ENCODE measurements at places on chromosomes 1 and 21.

GRCh38 chr1:117812869-117813511 is 116.4 kb downstream of the GDAP2 start:
- no peak for DNase-seq

DNA sequence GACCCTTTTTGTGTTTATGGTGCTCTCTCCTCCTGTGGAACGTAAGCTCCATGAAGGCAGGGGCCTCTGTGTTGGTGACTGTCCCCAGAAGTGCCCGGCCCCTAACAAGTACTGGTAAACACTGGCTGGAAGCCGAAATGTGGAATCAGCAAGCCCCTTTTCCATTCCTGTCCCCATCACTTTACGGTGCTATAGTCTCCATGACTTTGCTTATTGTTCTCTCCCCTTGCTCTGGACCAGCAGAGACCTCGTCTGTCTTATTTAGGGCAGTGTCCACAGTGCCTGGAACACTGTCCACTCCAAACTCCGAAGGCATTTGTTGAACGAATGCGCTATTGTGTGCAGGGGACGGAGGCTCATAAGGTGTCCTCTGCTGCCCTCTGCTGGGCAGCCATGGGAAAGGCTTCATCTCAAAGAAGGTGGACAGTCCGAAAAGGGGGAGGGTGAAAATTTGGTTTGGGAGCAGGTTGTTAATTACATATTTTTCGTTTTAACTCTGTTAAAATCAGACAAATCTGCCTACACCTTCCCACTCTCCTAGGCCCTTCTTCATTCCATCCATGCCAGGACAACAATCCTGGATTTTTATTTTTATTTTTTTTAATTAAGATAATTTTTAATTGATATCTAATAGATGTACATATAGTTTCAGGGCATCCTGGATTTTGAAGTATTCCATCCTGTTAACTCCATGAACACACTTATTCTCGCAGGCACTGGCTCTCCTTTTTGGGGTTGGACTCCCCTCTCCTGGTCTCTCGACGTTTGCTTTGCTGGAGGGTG is 115.6 kb downstream of the PGBD5 start:
- no peak for DNase-seq

DNA sequence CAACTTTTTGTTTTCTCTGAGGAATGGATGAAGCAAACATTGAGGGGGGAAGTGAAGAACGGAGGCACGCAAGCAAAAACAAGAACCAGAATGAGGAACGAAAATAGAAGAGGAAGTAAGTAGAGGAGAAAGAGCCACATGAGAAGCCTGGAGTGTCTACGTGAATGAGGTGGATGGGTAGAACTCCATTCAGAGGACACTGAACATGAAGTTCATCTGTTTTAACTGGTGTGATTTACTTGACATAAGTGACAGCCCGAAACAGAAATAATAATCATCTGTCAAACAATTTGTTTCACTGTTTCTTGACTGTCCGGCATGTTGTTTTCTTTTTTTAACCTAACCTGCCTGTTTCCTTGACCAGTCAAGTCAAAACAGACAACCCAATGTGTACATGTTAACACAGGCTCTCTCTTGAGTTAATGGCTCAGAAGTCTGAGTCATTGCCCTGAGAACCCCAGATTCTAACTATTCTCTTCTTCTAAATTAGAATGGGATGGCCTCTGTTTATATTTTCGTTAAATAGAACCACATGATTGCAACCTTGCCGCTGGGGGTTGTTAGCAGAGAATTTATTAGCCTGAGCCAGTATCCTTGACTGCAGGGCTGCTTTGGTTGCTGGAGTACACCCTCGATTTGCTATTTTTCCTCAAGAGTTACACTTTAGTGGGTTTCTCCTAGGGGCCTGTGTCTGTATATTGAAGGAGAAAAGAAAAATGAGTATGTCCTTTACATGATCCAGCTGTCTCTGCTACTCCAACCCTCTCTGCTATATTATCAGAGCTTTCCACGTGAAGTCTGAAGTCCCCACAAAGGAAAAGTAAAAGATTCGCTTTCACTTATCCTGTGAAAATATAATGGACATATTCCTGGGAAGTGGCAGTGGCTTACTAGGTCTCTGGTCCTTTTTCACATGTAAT is 151.7 kb downstream of the ZC3H11B start:
- DNase-seq: no peak

GRCh38 chr1:103517380-103518047 is 8.0 kb upstream of the RNPC3 start:
- no peak for DNase-seq

DNA sequence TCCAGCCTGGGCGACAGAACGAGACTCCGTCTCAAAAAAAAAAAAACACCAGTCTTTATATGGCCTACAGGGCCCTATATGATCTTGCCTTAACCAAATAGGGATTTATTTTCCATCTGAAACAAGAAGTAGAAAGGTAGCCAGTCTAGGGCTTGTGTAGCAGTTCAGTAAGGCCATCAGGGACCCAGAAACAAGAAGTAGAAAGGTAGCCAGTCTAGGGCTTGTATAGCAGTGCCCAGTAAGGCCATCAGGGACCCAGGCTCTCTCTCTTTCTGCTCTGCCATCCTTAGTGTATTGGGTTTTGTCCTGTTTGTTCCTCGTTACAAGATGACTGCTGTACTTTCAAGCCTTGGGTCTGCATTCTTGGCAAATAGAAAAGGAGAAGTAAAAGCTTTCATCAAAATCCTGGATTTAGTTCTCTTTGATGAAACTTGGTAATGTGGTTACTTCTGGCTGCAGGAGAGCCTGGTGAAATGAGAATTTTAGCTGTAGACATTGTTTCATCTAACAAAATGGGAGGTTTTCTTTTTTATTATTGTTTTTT is 46.1 kb downstream of the PKN2 start:
- no peak for DNase-seq

GRCh38 chr1:207917080-207917479 is 6.2 kb upstream of the CD34 start:
- DNase-seq: no peak

DNA sequence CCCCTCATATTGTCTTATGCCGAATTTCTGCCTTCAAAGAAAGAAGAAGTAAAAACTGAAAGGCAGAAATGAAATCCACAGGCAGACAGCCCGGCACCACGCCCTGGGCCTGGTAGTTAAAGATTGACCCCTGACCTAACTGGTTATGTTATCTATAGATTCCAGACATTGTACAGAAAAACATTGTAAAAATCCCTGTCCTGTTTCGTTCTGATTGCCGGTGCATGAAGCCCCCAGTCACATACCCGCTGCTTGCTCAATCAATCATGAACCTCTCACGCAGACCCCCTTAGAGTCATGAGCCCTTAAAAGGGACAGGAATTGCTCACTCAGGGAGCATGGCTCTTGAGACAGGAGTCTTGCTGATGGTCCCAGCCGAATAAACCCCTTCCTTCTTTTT is 49.3 kb downstream of the JMJD4 start:
- DNase-seq: no peak

- DNase-seq: no peak
Observed at GRCh38 chr1:97071173-97071572, 349.6 kb downstream of the PTBP2 start.

DNA sequence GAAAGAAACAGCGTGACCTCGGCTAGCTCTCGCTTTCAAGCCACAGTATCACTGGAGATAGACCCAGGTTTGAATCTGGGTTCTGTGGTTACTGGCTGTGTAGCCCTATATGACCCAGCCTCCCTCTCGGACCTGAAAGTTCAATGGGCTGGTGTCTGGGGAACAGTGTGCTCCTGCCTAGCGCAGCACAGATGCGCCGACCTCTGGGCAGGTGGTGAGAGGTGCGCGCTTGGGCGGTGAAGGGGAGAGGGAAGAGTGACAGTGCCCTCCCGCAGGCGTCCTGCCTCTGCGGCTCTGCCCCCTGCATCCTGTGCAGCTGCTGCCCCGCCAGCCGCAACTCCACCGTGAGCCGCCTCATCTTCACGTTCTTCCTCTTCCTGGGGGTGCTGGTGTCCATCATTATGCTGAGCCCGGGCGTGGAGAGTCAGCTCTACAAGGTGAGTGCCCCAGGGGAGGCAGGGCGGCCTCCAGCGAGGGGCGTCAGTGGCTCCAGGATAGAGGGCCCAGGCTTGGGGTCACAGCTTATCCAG is 10.5 kb downstream of the SERINC2 start:
- no peak for DNase-seq

DNA sequence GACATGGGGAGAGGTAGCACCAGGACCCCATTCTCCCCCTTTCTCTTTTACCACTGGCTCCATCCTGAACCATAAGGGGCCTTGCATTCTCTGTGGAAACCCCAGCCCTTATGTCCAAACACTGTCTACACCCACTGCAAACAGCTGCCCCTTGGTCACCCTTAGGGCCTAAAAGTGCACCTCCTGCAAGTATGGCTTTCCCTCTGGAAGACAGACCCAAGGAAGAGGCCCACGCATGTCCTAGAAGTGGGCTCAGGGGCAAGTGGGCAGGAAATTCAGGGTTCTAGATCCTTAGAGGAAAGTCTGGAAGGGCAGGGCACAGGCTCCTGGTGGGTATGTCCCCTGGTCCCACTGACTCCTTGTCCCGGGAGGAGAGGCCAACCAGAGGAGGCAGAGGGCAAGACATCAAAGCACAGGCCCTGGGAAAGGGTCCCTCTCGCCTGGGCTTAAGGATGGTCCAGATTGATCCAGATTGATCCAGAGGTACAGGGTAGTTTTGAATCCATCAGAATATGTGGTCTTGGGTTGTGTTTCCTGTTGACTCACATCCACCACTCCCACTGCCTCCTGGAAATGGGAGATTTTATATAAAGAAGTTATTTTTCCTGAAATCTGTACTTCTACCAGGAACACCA is 150.9 kb downstream of the GRIK3 start:
- no peak for DNase-seq

DNA sequence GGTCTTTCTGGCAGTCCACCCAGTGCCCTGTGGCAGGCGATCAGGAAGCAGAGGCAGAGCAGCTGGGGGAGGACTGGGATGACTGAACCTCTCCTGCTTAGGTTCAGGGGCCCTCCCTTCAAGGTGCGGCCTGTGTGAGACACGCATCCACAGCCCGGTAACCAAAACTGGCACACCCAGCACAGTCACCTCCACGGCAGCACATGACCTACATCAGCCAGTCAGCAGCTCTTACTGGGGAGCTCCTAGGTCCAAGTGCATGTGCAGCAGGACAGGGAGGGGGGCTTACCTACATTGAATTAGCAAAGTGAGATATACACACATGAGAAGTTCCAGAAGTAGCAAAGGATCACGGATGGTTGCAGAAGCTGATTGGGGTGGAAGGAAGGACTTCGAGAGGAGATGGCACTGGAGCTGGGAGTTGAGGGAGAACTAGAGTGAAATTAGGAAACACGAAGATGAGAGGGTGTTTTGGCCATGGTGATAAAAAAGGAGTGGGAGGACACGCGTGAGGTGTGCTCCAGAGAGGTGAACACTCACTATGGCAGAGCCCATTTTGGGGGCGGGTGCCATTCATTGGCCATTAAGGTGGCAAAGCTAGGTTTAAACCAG is 51.4 kb upstream of the IRF2BP2 start:
- DNase-seq: no peak

DNA sequence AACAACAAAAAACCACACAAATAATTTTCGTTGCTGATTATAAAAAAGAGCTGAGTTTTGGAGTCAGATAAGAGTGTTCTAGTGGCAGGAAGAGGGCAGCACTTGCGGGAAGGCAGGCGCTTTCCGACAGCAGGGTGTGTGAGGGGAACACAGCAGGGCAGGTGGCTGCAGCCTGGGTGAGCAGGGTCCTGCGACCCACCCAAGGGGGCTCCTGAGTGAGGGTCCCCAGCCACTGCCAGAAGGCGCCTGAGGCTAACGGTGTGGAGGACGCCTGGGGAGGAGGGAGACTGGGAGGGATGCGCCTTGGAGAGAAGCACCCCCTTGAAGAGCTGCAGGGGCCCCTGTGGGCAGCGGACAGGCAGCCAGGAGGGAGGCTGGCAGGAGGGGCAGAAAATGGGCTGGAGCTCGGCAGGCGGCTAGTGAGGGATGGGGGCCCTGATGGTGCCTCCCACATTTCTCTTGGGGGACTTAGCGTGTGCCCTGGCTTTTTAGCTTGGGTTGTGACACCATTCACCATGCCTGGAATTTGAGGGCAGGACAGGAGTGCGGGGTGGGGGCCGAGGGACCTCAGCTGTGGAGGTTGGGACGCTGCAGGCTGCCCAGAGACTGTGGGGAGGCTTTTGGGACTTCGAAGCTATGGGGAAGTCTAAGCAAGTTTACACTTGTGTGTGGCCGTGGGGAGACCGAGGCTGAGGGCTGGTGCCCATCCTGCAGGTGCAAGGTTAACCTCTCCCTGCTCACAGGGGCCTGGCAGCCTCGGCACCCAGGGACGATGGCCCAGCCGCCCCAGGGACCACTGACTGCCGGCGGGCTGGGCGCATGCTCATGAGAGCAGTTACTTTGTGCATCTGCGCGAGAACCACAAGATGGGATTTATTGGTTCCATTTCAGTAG is 111.4 kb downstream of the SIK1 start:
- no peak for DNase-seq

GRCh38 chr1:109769330-109770078 is 5.8 kb upstream of the EPS8L3 start:
- DNase-seq: no peak

DNA sequence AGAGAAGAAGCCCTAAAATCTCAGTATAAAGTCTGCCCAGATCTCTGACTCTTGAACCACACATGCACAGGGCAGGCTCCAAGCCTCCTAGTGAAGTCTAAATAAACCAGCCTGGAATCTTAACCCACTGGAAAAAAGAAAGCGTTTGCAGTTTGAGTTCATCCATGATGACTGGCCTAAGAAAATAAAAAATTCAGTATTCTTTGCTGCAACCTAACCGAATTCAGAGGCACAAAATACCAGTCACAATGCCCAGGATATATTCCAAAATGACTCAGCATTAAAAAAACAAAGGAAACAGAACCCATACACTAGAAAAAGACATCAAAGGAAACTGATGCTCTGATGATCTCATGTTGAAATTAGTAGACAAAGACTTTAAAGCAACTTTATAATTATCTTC is 269.2 kb downstream of the SDCCAG8 start:
- DNase-seq: no peak

DNA sequence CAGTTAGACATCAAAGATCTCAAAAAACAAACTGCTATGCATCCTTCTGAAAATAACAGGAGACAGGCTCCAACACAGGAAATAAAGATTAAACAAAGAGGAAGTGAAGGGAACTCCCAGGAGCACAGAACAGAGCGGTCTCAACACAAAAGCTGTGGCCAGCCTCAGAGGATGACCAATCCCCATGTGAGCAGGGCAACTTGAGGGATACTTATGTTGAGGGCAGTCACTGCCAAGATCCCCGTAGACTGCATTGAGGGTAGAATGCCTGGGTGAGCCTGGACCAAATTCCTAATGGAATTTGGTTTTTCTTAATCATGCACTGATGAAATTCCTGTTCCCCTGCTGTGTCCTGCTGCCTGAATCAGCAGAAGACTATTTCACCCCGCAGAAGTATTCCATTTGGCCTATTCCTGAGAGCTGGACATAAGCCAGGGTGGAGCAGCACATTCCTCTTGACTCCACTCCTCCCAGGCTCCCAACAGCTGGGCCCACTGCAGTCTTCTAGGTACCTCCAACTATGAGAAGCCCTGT is 49.0 kb downstream of the JAK1 start:
- peak; percentile 95 for DNase-seq

DNA sequence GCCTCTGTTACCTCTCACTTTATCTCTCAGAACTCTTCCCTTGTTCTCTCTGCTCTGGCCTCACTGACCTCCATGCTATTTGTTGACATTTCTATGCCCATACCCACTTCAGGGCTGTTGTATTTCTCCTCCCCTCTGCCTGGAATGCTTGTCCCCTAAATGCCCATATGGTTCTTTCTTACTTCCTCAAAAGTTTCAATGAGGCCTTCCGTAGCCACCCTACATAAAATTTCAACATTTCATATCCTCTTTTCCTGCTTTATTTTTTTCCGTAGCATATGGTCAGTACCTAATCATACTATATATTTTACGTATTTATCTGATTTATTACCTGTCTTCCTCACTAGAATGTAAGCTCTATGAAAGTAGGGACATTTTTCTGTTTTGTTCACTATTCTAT is 47.1 kb upstream of the ZYG11A start:
- DNase-seq: no peak

Measured in retinal pigment epithelial cell (primary cell).